Fibroblast of pulmonary artery (primary cell): ENCODE measurements at places on chromosomes 5 and 9.
A peak's percentile ranks its signal among the peaks of the same experiment; 100 is the strongest.

- no peak for DNase-seq
Observed at GRCh38 chr9:134723491-134724190, 82.0 kb downstream of the COL5A1 start.

- no peak for DNase-seq
Observed at GRCh38 chr5:2748179-2748860, 3.2 kb downstream of the IRX2 start.

DNA sequence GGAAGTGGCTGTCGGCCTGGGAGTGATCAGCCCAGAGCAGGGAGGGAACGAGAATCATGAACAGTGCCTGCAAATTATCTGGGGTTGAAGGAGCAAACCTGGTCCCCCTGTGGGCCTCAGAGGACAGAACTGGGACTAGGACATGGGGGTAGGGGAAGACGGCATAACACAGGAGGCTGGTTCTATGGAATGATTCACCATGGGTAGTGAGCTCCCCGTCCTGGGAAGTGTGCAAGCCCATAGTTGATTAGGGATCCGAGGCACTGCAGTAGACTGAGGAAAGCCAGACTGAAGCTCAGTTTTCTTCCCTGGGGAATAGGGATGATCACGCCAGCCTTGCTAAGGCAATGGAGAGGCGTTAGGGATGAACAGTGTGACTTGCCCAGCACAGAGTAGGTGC lies 5.6 kb downstream of the ADGRD2 start:
- no peak for DNase-seq

DNA sequence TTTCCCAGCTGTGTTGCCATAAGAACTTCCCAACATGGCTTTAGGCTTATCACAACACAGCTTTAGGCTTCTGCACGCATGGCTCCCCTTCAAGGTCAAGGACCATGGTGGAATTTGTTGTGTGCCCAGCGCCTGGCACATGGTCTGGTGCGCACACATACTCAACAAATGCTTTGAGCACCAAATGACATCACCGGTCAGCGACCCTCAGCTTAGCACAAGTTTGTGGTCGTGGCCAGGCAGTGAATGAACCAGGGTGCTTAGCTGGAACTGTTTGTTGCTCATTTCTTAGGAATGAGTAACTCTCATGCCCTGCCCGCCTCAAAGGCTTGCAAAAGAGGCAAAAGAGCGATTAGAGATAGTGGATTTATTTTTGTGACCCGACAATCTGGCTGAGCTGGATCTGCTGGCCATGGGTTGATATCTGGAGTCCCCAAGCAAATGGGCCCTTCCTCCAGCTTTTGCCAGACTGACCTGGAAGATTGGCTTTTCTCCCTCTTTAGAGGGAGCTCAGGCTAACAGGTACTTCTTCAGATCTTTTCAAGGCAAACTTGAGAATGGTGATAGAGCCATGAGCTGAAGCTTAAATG lies 58.9 kb downstream of the DAP start:
- peak; percentile 84 for DNase-seq

DNA sequence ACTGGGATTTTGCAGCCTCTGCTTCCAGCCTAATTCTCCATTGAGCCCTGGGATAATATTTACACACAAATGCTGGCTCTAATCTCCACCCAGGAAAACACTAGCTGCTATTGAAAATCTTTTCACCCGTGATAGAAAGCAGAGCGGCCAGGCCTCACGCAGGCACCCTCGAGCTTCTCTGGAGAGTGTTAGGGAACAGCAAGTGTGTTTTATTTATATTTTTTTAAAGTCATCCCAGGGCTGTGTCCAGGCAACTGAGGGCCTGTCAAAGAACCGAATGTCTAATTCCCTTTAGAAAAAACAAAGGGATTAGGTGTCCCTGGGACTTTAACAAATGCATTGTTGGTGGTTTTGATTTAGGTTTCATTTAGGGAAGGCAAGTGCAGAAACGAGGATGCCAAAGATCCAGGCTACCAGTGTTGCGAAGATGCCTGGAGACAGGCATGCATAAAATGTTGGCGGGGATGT lies 51.2 kb upstream of the SPRY4 start:
- no peak for DNase-seq

DNA sequence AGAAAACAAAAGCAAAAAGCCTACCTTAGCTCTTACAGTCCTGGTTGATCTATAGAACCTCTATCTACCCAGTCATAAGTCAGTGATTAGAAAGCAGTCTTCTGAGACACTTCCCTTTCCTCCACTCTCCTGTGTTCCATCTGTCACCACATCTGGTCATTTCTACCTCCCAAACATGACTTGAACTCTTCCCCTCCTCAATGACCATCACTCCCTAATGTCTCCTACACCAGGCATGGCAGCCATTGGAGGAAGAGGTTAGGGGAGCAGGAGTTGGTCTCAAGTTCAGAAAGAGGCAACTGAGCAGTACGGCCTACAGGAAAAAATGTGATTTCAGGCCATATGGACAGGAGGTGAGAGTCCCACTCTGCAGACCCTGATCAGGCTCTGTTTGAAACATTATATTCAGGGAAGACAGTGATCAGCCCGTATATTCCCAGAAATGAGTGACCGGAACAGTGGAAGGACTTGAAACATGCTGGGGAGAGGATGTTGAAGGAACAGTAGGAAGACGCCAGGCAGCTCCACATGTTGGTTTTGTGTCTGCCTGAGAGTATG lies 12.0 kb downstream of the ABLIM3 start:
- DNase-seq: no peak

DNA sequence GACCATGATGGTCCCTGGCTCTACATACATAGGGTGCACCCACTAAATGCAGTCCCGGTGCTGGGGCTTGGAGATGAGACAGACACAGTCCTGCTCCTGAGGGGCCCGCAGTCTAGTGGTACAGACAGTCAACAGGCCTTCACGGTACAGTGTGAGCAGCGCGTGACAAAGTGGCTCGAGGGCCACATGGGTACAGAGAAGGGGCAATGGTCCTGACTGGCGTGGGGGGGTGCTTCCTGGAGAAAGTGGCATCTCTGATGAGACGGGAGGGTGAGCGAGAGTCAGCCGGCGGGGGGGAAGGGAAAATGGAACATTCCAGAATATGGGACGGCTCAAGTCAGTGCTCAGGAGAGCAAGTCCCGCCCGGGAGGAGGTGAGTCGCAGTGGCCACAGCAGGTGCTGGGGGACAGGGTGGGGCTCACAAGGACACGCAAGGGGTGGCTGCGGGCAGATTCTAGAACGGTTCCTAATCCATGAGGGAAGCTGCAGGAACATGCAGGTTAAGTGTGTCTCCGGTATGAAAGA lies 38.0 kb downstream of the WHRN start:
- no peak for DNase-seq

DNA sequence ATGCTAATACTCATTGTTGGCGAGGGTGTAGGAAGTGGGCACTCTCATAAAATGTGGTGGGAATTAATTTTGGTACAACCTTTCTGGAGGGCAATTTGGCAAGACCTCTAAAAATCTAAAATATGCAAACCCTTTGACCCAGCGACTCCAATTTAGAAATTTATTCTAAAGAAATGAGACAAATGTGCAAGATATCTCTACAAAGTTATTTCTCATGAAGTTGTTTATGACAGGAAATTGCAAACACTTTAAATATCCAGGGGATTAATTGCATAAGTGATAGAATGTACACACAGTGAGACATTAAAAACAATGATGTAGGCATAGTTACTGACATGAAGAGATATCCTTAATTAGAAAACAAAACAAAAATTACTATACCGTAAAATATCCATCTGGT lies 246.3 kb upstream of the MAP3K1 start:
- peak; percentile 41 for DNase-seq

- no peak for DNase-seq
Observed at GRCh38 chr9:1129382-1129781, 79.2 kb downstream of the DMRT2 start.

GRCh38 chr5:106121972-106122605 lies 1548.6 kb downstream of the EFNA5 start:
- DNase-seq: peak; percentile 19

DNA sequence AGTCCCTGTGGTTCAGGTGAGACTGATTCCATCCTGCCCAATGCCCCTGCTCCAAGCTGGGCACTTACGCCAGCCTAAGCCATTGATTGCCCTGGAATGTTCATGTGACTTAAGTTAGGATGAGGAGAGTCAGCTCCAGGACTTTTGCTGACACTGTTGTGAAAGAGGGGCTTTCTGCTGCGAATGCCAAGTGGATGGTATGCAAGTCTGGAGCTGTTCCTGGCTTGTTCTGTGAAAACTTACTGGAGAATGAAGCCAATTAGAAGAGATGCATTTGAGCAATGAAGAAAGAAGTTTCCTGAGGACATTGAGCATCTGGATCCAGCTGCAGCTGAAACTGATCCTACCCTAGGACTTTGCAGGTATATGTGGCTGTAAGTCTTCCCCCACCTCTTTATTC lies 61.2 kb upstream of the ZFR start:
- DNase-seq: peak; percentile 84
